GM20000 (cell line): ENCODE measurements at places on chromosomes 5 and 9.

DNA sequence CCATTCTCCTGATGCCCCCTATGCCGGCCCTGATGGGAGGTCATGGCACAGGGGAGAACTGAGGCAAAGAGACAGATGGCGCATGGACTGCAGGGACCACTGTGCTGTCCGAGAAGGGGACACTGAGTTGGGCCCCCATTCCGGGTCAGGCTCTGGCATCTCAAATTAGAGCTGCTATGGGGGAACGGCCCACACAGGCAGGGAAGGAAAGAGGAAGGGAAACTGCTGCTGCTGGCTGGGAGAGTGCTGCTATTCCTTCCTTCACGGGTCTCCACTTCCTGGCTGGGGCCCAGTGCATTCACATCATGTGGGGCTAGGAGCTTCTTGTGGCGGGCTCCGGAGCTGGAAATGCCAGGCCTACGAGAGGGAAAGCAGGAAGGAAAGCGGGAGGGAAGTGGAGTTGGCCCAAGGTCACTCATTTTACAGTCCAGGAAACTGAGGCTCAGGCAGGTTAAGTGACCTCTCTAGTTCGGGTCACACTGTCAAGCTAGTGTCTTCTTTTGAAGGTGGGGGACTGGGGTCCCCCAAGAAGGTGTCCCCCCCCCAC, 1.3 kb upstream of the CARD19 start:
- DNase-seq, result peak; percentile 51

- DNase-seq, result no peak
Measured at GRCh38 chr5:14816374-14816998, 55.1 kb downstream of the ANKH start.

- DNase-seq, result no peak
Measured at GRCh38 chr9:122133263-122133983, 26.2 kb downstream of the NDUFA8 start.

GRCh38 chr9:27090711-27091110, 18.3 kb upstream of the TEK start:
- DNase-seq, result no peak

DNA sequence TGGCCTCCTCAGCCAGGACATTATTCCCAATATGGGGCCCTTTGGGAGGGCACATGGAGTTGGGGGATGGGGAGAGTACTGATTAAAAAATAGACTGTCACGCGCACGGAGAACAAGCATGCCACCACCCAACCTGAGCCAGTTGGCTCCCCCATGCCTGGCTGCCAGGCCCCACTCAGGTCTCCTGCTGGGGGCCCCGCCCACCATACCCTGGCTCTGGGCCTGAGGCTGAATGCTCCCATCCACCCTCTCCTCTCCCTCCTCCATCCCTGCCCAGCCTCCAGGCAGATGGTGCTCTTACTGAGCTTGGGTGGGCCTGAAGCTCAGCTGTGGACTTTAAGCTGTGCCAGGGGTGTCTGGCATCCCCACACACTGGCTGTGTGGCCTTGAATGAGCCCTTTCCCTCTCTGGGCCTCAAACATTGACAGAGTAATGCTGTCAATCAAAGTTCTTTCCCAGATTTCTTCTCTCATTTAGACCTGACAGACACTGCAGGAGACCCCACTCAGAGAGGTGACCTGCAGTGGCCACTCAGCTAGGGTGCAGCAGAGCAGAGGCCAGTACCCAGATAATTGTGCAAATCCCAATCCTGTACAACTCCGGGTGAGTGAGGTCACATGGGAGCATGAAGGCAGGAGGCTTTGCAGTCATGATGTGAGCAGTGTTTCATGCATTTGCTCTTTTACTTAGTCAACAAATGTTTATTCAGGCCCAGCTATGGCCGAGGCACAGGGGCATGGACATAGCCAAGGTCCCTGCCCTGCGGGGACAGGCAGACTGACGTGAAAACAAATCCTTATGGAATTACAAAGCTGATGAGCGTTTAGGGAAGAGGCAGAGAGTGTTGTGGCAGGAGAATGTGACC, 9.8 kb upstream of the SYNPO start:
- DNase-seq, result no peak

DNA sequence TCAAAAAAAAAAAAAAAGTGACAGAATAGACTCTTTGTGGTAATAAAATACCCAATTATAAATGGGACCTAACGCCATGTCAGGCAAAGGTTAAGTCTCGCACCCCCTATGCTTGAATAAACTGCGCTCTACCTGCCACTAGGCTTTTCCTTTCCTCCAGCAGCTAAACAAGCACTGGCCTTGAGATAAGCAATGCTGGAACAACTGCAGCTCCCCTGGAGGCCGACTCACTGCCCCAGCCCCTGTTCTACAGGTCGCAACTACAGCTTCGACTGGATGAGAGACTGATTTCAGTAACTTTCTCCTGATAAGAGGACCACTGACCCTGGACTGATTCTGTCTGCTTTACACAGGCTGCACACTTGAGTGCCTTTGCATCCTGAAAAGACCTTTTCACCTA, 210.2 kb downstream of the HSPA4 start:
- no peak for DNase-seq

DNA sequence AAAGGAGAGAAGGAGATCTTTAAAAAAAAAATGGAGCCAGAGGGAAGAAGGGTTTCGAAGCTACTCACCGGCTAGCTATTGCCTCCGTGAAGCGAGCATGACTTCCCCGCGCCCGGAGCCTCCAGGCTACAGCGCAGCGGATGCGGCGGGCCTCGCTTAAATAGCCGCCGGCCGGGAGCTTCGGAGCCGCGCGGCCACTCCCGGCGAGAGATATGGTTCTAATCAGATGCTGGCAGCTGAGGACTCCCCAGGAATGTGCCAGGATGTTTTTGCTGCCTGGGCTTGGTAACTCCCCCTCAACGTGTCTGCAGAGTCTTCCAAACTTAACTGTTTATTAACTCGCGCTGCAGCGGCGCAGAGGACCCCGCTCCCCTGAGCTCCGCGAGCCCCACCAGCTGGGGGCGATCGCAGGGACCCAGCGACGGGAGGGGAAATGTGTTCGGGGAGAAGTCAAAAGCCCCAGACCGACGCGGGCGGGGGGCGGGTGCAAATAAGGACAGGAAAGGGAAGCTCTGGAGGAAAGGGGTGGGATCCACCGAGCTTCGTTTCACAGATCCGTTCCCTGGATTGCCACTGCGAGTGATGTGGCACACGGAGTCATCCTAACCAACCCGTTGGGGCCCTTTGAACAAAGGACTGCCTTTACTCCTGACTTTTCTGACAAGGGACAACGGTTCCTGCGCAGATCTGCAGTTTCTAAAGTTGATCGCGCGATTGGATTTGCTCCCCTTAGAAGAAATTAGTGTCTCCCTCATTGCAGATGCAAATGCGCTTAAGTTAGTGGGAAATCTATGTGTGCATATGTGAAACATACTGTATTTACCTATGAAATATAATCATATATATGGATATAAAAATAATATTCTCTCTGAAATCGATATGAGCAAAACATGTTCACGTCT, at the start of gene DAB2:
Gene DAB2 (minus strand): TSS at position 245 of the 902 bp plus-strand sequence. CDS start 30,660 bp downstream, outside the sequence.
- DNase-seq, result peak; percentile 12

- DNase-seq, result no peak
Measured at GRCh38 chr9:21336457-21336856, 1.3 kb upstream of the KLHL9 start.

GRCh38 chr9:76859860-76860259, 46.1 kb downstream of the PRUNE2 start:
- DNase-seq, result no peak

GRCh38 chr5:93874491-93874890, 133.1 kb upstream of the POU5F2 start:
- no peak for DNase-seq

DNA sequence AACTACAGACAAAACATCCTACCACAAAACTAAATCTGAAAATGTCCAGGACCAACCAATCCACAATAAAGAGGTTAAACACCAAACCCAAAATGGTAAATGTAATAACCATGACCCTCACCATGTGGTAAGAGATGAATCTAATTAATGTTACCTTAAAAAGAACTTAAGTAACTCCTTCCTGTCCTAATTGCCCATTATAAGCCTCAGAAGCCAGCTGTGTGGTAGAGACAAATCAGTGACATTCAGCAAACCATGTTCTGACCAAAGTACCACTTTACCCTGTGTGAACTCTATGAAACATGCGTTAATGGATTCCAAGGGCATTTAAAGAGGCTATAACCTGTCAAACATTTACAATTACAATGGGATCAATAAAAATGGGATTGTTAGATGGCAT, 25.0 kb downstream of the LPAR1 start:
- no peak for DNase-seq

- no peak for DNase-seq
Measured at GRCh38 chr5:91123901-91124300, 259.2 kb downstream of the ARRDC3 start.

DNA sequence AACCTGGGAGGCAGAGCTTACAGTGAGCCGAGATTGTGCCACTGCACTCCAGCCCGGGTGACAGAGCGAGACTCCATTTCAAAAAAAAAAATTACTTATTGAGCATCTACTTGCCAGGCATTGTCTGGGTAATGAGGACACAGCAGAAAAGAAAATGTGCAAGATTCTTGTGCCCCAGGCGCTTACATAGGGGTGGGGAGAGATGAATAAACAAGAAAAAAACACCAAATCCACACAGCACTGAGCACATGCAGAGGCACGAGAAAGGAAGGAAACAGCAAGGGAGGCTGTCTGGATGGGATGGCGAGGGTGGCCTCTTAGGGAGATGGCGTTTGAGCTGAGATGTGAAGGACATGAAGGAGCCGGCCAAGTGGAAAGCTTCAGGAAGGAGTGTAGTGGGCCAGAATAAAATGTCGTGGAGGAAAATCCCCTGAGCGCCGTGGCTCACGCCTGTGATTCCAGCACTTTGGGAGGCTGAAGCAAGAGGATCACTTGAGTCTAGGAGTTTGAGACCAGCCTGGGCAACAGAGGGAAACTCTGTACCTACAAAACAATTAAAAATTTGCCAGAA, 13.9 kb downstream of the DYNC2I2 start:
- no peak for DNase-seq

DNA sequence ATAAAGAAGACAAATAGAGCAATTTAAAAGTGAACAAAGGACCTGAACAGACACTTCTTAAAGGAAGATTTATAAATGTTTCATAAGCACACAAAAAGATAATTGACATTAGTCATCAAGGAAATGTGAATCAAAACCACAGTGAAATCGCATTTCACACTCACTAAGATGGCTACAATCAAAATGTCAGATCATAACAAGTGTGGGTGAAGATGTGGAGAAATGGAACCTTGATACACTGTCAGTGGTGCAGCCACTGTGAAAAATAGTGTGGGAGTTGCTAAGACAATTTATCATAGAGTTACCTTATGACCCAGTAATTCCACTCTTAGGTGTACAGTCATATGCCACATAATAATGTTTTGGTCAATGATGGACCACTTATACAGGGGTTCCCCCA, 54.5 kb upstream of the HTR4 start:
- DNase-seq, result no peak

GRCh38 chr9:70614786-70615463, 200.5 kb upstream of the KLF9 start:
- DNase-seq, result no peak

DNA sequence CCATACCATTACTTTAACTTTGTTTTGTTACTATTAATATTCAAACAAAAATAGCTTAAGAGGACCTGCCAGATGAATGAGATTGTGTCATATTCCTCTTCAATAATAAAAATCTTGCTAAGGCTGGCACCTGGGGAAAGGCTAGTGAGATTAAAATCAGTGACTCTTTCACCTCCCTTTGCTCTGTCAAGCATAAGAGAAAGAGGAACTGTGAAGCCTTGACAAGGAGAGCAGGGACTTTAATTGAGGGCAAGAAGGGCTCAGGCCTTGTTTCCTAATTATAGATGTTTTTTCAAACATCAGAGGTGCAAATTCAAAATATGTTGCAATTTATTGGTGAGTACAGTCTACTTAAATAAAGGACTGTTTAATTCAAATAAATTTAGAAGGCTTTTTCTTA, 91.7 kb downstream of the SPATA31D1 start:
- no peak for DNase-seq

DNA sequence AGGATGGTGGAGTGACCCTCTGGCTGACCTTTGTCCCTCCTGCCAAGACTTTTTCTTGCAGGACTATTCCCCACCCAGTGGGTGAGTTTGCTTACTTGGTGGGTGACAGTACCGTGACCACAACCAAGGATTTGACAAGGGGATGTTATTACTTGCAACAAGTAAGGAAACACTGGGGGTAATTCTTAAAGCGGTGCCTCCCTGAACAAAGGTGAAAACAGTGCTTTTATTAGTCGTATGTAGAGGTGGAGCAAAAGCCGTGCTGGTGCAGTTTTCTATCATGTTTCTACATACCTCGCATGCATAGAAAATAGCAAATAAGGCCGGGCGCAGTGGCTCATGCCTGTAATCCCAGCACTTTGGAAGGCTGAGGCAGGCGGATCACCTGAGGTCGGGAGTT, 41.0 kb upstream of the KDM4C start:
- DNase-seq, result no peak

DNA sequence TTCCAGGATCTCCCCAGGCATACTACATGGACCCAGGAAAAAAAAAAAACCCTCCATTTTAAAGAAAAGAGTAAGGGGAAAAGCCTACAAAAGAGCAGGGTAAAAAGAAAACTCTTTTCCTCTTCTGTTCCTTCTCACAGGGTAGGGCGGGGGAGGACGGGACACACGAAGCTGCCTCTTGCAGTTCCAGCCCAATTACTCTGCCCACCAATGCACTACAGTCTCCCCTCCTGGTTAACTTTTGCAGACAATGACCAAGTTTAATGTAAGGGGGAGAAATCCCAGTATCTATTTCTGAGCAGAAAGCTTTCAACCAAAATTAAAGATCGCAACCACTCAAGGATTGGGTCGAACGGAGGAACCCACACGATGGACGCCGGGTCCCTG, 1.3 kb downstream of the BRD3 start:
- no peak for DNase-seq

- DNase-seq, result no peak
Measured at GRCh38 chr5:83839788-83840187, 119.1 kb upstream of the HAPLN1 start.

GRCh38 chr5:7391215-7391614, 4.7 kb upstream of the ADCY2 start:
- no peak for DNase-seq
